ENCODE measurements at places on chromosomes 1 and 21.

GRCh38 chr21:16608209-16608830 lies 878.5 kb downstream of the USP25 start:
- no peak for DNase-seq

DNA sequence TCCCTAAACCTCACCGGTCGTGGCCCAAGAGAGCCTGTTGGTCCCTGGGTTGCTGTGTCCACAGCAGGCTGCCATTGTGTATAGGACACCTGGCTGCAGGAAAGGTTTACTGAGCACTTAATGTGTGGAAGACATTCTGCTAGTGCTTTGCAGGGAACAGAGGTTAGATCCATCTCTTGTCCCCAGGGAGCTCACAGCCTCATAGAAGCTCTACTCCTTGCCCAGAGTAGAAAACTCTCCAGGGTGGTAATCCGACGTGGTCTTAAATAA lies 16.9 kb upstream of the ALPL start:
- DNase-seq: no peak

DNA sequence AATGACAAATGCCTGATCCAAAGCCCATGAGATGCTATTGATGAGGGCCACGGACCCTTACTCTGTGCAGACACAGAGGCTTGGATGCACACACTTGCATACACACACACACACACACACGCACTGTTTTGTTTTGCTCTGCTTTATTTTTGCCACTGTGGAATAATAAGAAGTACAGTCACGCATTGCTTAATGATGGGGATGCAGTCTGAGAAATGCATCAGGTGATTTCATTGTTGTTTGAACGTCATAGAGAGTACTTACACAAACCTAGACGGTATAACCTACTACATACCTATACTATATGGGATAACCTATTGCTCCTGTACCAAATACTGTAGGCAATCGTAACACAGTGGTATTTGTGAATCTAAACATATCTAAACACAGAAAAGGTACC lies 104.4 kb downstream of the RHOU start:
- no peak for DNase-seq

GRCh38 chr1:187641015-187641414 lies 812.3 kb downstream of the PLA2G4A start:
- no peak for DNase-seq

DNA sequence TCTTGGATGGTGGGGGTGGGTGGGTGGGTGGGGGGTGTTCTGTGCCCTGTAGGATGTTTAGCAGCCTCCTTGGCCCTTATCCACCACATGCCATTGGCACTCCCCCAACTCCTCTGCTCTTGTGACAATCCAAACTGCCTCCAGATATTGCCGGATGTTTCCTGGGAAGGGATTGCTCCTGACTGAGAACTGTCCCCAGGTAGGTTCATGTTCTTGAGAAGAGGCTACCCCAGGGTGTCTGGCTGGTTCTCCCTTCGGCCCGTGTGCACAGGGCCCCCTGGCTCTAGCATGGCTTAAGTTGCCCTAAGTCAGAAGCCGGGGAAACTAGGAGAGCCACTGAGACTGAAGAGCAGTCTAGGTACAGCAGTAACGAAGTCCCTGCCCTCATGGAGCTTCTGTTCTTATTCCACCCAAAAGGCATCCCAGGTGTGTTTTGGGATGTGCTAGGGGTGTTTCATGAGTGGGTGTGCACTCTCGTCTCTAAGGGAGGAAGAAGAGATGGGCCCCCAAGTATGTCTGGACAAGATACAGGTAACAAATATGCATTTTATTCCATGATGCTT lies 19.8 kb upstream of the THRAP3 start:
- DNase-seq: no peak

DNA sequence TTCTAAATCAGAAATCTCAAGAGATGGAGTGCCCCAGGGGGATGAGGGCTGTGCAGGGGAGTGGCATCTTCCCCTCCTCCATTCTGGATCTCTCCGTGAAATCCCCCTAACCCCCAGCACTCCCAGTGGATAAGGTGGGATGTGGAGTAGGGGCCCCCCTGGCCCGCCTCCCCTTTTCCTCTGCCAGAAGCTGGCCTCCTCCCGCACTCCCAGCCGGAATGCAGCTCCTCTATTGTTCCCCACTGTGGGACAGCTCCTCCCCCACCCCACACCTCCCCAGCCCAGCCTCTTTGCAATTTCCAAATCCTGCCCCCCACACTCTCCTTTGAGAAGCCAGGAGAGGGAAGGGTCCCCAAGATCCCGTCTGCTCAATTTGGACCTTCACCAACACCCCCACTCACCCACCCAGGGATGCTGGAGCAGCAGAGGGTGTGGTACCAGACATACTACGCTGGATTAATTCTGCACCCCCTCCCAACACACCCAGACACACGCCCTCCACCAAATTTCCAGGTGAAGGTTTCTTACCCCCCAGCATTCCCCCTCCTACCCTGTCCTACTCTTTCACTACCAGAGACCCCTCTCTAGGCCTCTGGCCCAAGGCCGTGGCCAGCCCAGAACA lies 1.9 kb downstream of the MEX3A start:
- DNase-seq: no peak

GRCh38 chr1:169601096-169601881 lies 15.0 kb upstream of the F5 start:
- peak; percentile 12 for DNase-seq

DNA sequence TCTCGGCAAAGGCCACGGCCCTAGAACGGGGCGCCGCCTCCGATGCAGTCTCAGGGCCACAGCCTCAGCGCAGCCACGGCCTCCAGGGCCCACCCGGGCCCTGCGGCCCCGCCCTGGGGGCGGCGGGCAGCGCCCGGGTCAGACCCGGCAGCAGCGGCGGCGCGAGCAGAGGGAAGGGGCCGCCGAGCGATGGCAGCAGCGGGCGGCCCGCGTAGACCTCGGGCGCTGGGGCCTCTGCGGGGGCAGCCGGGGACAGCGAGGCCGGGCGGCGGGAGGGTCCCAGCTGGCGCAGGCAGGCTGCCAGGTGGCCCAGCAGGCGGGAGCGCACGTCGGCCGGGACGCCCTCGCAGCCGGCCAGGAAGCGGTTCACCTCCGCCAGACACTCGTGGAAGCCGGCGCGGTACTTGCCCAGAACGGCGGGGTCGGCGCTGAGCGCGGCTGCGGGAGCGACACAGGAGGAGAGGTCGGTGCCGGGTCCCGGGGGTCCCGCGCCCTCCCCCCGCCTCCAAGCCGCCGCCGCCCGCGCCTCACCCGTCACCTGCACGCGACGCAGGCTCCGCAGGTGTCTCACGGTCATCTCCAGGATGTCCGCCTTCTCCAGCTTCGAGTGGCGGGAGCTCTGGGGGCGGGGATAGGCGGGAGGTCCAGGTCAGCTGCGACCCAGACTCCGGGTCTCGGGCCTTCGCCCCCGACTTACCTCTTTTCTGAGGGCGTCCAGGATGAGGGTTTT lies 737 bp downstream of the HES4 start:
- DNase-seq: no peak

- no peak for DNase-seq
Observed at GRCh38 chr1:197933647-197934046, 16.5 kb downstream of the LHX9 start.

- DNase-seq: no peak
Observed at GRCh38 chr1:200217703-200218102, 190.2 kb downstream of the NR5A2 start.

- peak; percentile 67 for DNase-seq
Observed at GRCh38 chr1:108082738-108083562, 117.2 kb downstream of the SLC25A24 start.
